Esophagus muscularis mucosa (tissue), 4 donors: ENCODE measurements at places on chromosomes 11 and 22. TPM values are rescaled to one million over a fixed set of nuclear protein-coding genes. Genes with fewer than 3 reads are reported as not detected.

Gene SGSM1
- total RNA-seq = 1.2 TPM

DNA sequence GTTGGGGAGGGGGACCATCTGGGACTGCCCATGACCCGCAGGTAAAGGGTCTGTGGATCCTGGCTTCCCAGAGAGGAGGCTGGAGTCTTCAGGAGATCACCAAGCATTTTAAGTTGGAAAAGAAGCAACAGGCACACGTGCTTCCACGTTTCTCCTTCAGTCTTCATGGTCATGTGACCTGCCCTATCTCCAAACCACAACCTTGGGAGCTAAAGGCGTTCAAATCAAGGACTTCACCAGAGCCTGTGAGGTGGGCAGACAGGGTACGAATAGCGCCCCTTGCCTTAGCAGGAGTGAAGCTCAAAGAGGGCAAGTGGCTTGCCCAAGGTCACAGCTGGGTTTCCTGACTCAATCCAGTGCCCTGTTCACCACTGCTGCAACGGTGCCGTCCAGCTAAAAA, 6.7 kb downstream of the TMEM184B start:
- DNase-seq = no peak

DNA sequence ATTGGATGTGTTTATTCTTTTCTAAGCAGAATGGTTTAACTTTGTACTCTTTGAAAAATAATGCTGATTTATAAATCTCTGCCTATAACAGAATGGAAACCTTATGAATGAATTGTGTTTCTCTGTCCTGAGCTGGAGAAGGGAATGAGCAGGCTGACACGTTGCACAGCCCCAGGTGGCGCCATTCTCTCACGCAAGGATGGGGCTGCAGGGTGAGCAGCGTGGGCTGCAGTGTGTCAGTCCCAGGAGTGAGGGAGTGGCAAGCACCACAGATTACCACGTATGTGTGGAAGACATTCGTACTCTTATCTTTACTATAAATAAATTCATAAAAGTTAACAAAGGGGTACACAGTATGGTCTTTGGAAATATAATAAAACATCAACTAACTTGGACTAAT, 33.4 kb downstream of the FDX1 start:
- DNase-seq = no peak

Gene FBLN1
- total RNA-seq = 463 TPM

- peak; percentile 98 for DNase-seq
Observed at GRCh38 chr22:41697126-41697775, 2.1 kb upstream of the MEI1 start.

Gene SLC37A2
- total RNA-seq = 7.6 TPM

Gene QSER1
- 23.5 TPM for total RNA-seq

DNA sequence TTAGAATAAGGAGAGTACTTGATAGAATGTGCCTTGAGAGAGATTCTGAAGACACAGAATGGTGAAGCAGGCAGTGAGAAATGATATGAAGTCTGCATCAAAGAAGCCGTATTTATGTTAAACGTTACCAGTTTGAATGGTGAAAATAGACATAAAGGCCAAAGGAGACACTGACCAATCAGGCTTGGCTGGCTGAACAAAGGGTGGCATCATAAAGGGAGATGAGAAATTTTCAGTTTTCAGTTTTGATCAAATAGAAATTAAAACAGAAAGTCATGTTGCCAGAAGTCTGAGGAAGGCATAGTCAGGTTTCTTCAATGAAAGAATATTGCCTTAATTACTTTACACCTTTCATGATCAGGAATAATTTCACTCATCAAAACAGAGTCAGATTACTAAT, 6.6 kb downstream of the OR51F1 start:
- DNase-seq = no peak

GRCh38 chr11:107018219-107018901, at the start of gene GUCY1A2:
Gene GUCY1A2 (minus strand): TSS chr11:107018476. CDS start chr11:107018055, 421 bp downstream.
- no peak for DNase-seq

- no peak for DNase-seq
Observed at GRCh38 chr11:57596266-57596885, 1.1 kb upstream of the SERPING1 start.
